ENCODE measurements at places on chromosomes 6 and 20.

DNA sequence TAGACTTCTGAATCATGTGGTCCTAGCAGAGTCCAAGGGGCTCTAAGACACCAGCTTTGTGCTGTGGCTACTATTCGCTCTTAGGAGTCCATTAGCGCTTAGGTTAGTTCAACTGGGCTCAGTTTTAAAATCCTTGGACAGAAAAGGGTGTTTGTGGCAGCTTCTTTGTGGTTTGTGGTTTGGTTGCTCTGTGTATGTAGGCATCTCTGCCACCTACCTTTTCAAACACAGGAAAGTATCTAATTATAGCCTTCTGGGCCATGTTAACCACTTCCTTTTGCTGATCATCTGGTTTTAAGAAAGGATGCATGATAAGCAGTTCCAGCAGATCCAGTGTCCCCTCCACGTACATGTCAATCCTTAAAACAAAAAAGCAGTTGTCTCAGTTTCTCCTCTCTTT is 10.8 kb downstream of the GSTA4 start:
- DNase-seq = no peak

DNA sequence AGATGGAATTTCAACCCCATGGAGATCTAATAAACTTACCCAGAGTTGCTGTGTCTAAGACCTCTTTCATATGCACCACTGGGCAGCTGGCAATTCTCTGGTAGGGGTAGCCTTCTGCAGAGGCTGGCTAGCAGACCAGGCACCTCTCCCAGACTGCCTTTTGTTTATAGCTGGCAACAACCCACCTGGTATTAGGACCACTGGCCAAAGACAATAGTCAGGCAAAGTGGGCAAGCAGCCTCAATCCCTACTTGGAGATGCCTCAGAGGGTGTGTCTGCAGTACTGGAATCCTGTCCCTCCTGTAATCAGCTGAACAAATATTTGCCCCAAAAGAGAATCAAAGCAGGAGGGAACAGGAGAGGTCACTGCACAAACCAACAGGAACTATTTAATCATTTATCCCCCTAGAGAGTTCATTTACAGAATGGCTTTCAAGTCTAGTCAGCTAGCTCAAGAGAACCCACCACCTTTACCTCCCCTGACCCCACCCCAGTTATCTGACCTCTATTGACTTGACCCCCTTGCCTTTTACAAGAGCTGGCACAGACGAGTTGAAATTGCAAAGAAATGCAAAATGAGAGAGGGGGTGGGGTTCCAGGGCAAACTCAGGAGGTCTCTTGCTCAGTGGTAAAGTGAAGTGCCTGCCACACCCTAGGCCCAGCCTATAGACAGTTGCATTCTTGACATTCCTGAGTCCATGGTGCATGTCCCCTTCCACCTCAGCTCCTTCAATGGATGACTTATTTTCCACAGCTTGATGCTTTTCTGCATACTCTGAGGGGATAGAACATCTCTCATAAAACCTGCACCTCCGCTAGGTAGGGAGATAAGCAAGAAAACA is 2.8 kb downstream of the BCL2L1 start:
- no peak for DNase-seq

GRCh38 chr6:89197141-89197540 is 20.0 kb downstream of the GABRR1 start:
- no peak for DNase-seq

DNA sequence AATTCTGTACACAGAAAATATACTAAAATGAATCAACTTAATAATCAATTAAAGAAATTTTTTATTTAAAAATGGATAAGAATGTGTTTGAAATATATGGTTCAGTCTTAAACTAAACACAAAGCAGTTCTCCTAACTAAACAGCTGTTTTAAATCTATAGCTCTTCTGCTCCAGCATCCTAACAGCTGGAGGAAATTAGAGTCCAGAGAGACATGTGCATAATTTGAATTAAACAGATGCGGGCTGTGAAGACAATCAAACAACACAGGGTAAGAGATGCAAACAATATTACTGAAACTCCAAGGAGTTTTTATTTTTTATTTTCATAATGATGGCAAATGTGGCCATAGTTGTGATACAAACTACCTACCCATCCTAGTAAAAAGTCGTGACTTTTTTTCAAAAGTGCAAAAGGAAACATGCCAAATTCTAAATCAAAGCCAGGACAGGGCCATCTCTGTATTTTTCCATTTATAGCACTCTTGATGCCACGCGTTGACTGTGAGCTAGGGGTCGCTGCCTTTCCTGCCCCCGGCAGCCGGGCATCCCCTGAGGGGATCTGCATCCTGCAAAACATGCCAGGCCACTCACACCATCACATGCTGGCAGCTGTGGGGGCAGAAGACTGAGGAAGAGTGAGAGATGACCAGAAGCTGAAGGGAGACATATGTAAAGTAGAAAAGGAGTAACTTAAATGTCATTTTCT is 310.6 kb downstream of the PRKN start:
- no peak for DNase-seq

DNA sequence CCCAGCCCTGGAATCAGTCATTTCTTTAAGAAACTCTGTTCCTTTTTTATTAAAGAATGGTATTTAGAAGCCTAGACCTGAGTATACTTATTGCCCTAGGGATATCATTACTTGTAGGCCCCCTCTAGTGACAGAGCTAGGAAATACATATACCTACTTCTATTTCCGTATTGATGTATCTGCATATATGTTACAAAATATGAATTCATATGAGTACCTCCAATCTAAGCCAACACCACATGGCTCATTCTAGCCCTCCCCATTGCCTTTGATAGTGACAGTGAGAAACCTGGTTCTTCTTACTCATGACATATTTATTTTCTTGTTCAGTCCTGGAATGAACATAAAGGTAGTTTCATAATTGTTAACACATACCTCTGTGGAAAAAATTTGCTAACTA is 137.2 kb downstream of the FARS2 start:
- no peak for DNase-seq

DNA sequence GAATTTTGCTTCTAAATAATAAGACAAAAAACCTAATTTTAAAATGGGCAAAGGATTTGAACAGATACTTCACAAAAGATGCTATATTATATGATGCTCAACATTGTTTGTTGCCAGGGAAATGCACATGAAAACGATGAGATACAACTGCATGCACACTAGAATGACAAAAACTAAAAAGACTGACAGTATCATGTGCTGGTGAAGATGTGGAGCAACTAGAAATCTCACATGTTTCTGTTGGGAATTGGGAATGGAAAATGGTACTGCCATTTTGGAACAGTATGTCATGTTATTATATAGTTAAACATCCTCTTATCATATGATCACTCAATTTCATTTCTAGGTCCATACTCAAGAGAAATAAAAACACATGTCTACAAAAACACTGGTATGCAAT is 13.4 kb upstream of the SNX9 start:
- DNase-seq = no peak

DNA sequence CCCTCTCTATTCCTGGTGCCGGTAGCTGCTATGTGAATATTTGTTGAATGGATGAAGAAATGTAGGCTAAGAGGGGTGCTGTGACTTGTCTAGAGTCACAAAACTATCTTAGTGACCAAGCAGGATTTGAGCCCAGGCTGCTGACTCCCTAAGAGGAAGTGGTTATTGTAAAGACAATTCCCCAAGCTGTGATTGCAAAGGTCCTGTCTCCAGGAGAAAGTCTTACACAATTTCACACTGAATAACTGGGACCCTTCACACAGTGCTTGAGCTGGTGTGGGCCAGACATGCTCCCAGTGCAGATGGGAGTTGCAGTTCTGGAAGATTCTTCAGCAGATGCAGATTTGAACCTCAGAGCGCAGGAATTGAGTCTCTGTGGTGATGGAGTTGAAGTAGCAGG is 38.1 kb downstream of the IYD start:
- DNase-seq = no peak

GRCh38 chr6:27836141-27836782 is 75.9 kb downstream of the OR2B2 start:
- no peak for DNase-seq

DNA sequence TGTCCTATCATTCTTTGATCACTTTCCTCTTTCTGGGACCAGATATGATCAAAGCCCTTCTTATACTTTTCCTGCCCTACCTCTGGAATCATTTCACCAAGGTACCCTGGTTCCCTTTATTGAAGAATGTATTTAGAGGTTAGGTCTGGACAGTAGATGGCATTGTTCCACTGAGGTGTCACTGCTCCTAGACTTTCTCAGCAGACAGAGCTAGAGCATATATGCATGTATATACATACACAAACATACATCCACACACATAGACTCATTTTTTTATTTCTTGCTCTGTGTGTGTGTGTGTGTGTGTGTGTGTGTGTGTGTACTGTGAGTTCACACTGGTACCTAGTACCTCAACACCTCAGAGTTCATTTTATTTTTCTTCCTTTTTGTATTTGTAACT is 40.9 kb downstream of the PTPRA start:
- no peak for DNase-seq

DNA sequence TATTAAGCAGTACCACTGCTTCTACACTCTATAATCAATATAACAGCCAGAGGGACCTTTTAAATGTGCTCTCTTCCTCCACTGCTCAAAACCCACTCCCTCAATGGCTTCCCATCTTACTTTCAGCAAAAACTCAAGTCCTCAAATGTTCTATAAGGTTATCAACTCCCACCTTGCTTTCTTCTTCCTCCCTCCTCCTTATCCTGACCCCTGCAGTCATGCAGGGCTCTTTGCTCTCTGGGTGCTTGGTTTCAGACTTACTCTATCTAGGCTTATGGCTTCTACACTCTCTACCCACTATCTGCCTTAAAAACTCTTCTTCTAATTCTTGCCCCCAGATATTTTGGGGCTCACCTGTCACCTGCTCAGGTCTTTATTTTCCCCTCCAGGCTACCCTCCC is 5.3 kb downstream of the ARHGAP18 start:
- DNase-seq = no peak
